Fibroblast of skin of left quadriceps (primary cell): ENCODE measurements at places on chromosomes 1 and 21.

DNA sequence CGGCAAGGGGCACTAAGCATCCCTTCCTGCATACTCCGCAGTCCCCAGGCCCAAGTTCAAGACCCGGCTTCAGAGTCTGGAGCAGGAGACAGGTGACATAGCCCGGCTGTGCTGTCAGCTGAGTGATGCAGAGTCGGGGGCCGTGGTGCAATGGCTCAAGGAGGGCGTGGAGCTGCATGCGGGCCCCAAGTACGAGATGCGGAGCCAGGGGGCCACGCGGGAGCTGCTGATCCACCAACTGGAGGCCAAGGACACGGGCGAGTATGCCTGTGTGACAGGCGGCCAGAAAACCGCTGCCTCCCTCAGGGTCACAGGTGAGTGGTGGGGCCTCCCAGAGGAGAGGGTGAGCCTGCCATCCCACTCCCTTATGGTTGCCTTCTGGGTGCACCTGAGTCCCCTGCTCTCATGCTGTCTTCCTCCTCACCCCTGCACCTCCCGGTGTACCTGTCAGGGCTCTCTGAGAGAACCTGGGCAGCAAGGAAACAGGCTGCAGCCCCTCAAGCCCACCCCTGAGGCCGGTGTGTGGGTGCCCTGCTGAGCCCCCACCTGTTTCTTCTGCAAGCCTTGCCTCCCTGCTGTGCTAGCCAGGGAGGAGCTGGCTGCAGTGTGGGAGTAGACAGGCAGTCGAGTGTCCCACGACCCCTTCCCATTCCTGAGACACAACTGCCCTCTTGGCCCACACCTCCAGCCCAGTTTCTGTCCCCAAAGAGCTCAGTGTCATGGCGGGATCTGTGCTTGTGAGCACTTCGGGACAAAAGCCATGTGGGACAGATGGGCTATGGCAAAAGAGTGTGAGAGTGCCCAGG lies 99.2 kb downstream of the TRIM11 start:
- DNase-seq, result no peak

GRCh38 chr1:116496898-116497297 lies 73.9 kb downstream of the CD58 start:
- no peak for DNase-seq

- DNase-seq, result no peak
These were observed 123.1 kb downstream of the AKT3 start for GRCh38 chr1:243726806-243727502.

- DNase-seq, result no peak
These were observed 11.1 kb downstream of the BARHL2 start for GRCh38 chr1:90705956-90706355.

GRCh38 chr1:161068306-161069234 lies 1.1 kb downstream of the ARHGAP30 start:
- no peak for DNase-seq

GRCh38 chr1:116921301-116921885 lies 11.7 kb downstream of the PTGFRN start:
- DNase-seq, result no peak

DNA sequence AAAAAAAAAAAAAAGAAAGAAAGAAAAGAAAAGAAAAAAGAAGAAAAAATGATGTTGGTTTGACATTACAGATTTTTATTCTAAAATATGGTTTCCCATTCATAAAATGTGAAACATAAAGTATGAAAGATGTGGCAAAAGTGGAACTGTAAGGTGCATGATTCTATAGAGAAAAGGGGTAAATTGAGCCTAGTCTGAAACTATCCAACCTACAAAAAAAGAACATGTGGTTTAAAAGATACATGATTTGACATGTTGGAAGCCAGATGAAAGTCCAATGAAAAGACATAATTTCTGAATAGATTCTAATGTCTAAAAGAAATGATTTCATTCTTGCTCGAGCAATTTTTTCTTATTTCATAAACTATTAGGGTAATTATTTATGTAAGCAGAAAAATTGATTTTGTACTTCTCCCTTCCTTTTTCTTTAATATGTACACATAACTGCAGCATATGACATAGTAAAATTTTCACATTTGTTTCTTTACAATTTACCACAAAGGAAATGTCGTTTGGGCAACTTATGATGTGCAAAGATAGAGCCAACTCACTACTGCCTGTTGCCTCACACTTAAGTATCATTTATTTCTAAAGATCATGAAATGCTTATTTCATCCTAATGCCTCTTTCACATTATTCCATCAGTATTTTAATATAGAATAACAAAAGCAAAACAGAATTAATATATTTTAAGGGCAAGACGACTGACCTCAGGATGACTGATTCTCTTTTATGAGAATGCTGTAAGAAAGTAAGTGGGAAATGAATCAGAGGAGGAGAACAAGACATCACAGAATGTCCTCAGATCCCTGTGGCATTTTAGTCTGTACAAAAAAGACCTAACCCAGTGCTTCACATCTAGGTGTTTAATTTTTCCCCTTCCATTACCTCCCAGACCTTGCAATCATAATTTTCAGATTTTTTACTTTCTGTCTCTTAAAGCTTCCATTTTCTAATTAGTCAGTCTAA lies 165.8 kb upstream of the HMCN1 start:
- no peak for DNase-seq

- no peak for DNase-seq
These were observed 194.6 kb downstream of the SLC45A1 start for GRCh38 chr1:8512504-8512903.

DNA sequence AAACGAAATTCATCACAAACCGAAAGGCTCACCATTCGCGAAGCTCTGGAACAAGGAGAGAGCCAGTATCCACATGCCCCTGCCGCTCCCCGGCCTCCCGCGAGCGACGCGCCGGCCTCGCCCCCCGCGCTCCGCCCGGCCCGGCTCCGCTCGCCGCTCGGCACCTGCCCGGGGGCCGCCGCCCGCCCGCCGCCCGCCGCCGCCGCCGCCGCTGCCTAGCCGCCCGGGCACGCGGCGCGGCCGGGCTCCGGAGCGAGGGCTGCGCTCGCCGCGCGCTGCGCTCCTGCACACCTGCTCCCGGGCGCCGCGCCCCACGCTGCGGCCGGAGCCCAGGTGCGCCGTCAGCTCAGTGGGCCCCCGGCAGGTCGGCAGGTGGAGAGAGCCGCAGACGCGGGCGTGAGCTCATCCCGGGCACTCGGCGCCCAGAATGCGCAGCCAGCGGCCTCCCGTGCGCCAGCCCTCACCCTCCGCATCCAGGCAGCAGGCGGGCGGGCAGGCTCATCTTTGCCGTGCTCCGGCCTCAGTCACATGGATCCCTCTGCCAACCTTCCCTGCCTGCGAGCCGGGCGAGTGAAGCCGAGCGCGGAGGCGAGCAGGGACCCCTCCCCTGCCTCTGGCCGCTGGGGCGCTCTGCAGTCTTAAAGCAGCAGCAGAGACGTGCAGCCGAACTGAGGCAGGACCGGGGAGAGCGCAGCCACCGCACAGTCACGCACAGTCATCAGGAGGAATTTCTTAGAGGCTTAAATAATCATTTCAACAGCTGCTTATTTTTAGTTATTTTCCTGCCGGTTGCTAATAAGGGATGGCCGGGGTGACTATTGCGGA lies at the start of gene DSCAM:
Gene DSCAM, minus strand, starts transcription at position 572 of the 825 bp plus-strand sequence. Its CDS starts 497 bp downstream, at position 75.
- DNase-seq, result no peak

GRCh38 chr1:87273291-87273690 lies 55.4 kb upstream of the LMO4 start:
- no peak for DNase-seq

DNA sequence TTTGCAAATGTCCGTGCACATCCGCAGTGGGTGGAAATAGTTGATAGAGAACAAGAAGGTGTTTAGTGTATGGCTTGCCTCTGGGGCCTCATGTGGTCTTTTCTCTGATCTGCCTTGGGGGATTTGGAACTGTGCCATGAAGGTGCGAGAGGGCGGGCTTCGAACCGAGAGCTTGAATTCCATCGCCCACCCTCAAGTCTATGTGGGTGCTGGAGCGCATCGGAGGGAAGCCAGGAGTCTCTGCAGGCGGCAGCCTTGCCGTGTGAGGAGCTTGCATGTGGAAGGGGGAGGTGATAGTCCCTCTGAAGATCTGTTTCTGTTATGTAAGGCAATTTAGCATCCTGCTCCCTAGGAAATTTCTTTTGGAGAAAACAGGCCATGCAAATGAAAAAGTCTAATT lies 119.6 kb downstream of the HUNK start:
- no peak for DNase-seq

DNA sequence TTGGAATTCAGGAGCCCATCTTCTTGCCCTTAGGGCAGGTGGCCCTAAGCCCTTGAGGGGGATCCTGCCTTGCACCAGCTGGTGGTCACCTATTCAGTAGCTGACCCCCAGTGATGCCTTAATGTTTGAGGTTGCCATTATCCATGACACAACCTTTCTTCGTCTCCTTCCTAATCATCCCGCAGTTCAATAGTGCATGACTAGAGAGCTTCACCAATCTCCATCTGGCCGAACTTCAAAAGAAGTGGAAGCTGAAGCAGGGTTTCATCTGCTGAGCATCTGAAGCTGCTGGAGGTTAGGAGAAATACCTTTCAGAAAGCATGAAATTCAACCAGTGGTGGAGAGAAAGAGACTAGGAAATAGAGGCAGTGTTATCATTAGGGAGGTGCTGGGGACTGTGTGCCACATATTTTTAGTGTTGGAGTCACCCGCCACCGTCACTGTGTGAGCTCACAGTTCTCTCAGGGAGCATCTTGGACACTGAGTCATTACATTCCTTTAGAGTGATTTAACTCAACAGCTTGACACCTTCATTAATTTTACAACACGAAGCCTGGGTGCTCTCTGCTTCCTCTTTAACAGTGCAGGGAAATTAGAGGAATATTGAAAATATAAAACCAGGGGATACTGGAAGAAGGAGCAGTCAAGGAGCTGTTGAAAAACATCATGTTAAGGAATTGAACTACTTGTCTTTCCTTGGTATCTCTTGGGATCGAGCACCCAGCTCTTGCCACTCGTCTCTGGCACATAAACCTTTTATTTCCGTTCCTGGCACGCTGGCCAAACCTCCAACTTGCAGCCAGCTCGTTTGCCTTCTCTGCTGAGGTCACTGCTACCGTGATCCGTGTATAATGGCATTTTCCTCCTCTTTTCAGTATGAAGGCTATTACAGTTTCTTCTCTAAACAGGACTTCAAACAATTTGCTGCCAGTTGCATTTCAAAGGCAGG lies 53.6 kb downstream of the PEX14 start:
- peak; percentile 67 for DNase-seq

DNA sequence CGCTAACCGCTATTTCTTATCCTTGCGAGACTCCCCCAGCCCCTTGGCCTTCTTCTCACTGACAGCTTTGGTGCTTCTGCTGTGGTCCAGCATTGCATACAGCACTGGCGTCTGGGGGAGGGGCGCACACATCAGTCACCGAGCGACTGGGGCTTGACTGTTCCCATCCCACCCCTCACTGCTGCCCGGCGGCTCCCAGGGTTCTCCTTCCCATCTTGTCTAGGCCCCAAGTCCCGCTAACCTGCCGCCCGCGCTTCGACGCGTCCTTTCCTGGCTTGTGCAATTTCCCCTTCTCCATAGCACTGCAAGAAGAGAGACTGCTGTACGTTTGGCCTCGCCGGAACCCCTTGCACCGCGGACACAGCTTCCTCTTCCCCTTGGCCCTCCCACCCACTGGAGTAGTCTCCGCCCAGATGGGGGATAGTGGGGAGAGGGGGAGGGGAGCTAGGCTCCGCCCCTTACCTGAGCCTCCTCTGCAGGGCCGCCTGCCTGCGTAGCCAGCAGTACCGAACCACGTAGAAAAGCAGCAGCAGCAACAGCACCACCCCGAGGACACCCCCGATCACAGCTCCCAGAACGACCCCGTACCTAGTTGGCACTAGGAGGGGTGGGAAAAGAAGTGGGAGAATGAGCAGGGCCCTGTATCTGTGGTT lies 3.8 kb downstream of the MPZ start:
- DNase-seq, result peak; percentile 21

GRCh38 chr1:26160527-26161414 lies 1.9 kb downstream of the FAM110D start:
- DNase-seq, result no peak

DNA sequence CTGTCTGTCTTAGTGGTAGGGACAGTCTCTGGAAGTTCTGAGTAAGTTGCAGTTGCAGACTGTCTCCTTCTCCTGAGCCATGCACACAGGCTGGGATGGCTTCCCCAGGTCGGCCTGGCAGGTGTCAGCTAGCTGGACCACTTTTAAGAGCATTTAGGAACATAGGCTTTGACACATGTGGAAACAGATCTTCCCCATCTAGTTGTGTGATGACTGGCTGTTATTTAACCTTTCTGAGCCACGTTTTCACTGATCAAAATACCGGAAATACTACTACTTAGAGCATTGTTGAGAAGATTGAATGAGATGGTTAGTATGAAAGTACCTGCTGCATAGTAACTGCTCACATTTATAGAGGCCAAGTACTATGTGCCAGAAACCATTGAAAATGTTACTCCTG lies 6.2 kb upstream of the MAPKAPK2 start:
- DNase-seq, result no peak

DNA sequence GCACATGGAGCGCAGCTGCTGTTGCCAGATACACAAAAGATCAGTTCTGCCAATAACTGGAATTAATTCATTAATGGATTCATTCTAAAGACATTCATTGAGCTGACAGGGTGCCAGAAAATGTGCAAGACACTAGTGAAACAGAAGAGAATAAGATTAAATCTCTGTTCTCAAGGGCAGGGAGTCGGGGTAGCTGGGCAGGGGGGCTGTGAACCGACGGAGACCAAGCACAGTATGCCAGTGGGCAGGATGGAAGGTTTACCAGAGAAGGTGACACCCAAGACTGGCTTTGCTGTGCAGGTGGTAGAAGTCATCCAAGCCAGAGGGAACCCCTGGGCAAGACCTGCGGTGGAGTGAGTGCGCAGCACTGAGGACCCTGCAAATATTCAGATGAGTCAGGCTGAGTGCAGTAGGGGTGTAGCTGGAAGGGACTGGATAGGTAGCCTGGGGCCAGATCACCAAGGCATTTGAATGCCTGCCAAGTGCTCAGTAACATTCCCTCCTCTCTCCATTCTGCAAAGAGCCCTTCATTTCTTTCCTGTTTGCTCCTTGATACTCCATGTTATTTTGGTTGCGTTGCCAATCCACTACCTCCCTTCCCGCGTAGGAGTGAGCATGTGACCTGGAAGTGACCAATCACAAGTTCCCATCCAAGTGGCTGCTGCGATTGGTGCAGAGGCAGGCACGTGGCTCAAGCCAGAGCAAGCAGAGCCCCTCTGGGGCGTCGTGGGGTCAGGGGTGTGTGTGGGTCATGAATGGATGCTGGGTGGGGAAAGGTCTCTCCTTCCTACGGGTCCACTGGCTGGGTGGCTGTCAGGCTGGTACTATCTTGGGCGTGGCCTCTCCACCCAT lies 413.1 kb downstream of the PTPRU start:
- DNase-seq, result no peak
